ENCODE measurements at places on chromosomes 3 and 15.

DNA sequence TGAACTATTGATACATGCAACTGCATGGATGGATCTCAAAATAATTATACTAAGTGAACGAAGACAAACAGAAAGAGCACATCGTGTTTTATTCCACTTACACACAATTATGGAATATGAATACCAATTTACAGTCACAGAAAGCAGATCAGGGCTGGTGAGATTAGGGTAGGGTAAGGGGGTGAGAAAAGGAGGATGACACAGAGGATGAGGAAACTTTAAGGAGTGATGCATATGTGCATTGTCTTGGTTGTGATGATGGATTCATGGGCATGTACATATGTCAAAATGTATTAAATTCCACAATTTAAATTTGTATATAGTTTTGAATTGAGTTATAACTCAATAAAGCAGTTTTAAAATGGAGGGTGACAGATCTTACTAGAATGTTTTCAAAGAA, 548.9 kb downstream of the PYDC2 start:
- DNase-seq: no peak

DNA sequence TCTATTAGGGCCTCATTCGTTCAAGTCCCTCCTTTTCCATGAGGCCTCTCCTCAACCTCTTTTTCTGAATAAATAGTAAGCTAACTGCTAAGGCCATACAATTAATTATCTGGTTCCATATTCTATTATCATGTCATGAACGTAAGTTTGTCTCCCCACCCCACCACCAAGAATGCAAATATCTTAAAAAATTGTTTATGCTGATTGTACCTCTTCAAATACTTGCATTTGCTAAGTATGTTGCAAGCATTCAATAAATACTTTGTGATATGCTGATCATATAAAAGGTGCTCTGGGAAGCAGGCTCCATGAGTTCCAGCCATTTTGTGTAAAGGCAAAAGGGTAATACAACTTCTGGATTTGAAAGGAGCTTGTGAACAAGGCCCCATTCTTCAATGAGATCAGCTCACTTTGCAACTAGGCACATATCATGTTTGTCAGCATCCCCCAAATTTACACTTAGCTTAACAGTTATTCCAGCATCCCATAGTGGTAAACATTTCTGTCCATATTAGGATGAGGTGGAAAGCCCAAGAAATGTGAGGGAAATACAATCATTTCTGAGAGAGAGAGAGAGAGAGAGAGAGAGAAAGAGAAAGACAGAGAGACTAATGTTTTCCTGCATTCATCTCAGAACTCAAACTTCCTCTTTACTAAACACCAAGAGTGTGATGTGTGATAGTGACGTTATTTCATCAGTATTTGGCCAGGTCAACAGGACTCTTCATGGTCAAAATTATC, 33.2 kb downstream of the SLC12A8 start:
- no peak for DNase-seq

- DNase-seq: no peak
These were observed 68.1 kb downstream of the PPARG start for GRCh38 chr3:12356996-12357395.

GRCh38 chr3:23474580-23475357, 271.6 kb downstream of the UBE2E2 start:
- no peak for DNase-seq

DNA sequence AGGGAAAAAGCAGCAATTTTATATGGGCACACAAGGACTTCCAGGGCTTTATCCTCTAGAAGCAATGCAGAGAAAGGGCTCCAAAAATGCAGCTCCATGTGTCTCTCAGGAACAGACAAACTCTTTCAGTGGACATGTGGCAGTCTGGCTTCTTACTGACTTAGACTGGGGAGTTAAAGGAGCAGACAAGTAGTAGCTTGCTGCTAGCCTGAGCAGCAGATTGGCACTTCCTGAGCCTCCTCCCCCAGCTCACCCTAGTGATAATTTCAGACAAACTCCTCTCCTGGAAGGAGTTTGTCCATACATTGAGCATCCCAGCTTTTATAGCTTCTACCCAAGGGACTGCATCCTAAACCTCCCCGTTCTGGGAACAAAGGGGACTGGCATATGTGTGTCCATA, 101.7 kb upstream of the MANF start:
- no peak for DNase-seq

DNA sequence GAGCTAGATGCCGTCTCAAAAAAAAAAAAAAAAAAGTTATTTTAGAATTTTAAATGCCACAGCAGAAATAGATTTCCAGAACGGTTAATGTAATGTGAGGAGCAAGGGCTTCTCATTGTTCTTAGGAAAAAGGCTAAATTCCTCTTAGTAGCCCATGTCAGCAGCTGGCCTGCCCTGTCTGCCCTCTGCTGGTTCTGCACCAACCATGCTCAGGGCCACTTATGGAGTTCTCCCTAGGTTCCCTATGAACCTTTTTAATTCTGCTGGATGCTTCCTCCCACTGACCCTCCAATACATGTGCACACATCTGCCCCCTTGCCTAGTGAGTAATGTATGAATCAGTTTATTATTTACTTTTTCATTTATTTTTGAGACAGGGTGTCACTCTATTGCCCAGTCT, 32.2 kb upstream of the DPPA4 start:
- DNase-seq: no peak

DNA sequence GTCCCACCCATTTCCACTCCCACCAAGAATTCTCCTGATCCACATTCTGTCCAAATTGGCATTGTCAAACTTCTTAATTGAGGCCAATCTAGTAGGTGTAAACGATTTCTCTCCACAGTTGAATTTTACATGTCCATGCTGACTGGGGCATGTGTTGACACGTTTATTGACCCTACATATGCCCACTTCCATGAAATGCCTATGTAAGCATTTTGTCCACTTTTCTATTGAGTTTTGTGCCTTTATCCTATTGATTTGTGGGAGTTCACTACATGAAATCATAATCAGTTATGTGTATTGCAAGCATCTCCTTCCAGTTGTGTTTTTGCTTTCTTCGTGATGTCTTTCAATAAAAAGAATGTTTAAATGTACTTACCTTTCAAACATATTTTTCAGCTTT, 141.7 kb upstream of the NSMCE3 start:
- DNase-seq: no peak

DNA sequence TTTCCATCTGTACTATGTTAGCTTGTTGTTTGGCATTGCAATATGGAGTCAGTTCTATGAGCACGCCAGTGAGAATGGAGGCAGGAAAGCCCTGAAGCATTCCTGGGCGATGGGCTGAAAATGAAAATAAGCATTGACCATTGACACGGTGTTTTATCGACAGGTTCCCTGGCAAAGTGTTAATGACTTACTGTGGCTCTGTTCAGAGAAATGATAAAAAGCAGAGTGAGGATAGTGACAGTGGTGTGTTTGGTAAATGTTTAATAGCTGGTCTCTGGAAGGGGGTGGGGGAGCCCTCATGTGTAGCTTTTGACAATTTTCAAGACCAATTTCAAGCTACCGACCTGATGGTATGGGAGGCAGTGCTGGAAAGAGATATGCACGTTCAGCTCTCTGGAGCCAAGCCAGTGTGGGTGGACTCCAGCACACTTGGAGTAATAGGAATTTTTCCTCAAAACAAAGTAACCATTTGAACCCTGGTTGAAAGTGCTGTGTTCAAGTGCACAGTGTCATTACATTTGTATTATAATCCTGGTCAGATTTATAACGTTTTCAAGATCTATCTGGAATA, 341.7 kb upstream of the ROBO2 start:
- DNase-seq: no peak

DNA sequence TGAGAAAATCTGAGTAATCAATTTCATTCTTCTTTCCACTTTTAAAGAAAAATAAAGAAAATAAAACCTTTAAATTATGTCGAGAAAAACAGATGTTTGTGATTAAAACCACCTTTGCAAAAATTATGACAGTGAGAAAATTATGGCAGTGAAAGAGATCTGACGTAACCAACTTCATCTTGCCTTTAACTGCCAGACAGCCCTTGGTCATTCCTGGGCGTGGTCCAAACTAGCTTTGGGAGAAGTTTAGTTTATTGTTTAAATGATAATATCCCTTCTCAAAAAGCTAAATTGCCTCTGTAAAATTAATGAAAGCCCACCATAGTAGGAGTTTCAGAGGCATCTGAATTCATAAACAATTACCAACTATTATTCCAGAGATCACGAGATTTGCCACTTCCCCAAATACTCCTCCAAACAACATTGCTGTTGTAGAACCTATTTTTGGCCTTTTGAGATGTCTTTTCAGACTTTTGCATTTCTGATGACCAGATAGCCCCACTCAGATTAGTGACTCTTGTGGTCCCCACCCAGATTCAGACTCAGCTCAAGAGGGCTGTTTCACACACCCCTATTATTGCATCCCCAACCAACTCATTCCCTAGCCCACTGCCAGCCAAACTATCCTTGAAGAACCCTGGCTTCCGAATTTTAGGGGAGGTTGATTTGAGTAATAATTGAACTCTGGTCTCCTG, 664.4 kb upstream of the CBLB start:
- no peak for DNase-seq

DNA sequence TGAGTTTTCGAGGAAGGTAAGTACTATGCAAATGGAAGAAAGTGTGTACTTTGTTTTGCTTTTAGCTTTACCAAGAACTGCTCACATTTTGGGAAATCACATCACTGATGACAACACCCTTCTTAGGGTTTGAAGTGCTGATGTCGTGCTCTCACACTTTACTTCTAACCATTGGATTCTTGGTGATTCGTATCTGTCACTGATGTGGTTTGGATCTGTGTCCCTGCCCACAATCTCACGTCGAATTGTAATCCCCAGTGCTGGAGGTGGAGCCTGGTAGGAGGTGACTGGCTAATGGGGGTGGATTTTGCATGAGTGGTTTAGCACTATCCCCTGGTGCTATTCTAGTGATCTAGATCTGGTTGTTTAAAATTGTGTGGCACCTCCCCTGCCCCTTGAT, 75.4 kb upstream of the RGMA start:
- no peak for DNase-seq

GRCh38 chr3:122052968-122053367, 2.2 kb upstream of the CD86 start:
- no peak for DNase-seq

DNA sequence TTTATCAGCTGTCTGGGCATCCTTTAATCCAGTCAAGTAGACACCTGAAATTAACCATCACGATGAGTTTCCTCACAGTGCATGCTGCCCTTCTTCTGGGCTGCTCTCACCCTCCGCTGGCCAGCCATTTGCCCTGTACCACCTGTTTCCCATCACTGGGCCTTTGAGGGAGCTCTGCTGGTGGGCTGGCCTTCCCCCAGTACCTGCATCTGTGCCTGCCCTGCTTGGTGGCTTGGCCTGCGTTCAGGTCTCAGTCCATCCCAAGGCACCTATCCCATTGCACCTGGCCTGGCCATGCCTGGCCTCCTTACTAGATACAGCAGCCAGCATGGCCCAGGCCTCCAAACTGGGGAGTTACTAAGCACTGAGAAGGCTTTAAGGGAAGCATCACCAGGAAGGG, 413.2 kb downstream of the NTRK3 start:
- DNase-seq: no peak

GRCh38 chr15:85837011-85837433, 42.3 kb upstream of the KLHL25 start:
- DNase-seq: no peak

- DNase-seq: no peak
These were observed 68.5 kb downstream of the ITPR1 start for GRCh38 chr3:4561661-4562060.

GRCh38 chr3:136703429-136703828, 48.7 kb downstream of the STAG1 start:
- DNase-seq: no peak

- no peak for DNase-seq
These were observed 27.4 kb upstream of the CACNA2D3 start for GRCh38 chr3:54094926-54095325.

DNA sequence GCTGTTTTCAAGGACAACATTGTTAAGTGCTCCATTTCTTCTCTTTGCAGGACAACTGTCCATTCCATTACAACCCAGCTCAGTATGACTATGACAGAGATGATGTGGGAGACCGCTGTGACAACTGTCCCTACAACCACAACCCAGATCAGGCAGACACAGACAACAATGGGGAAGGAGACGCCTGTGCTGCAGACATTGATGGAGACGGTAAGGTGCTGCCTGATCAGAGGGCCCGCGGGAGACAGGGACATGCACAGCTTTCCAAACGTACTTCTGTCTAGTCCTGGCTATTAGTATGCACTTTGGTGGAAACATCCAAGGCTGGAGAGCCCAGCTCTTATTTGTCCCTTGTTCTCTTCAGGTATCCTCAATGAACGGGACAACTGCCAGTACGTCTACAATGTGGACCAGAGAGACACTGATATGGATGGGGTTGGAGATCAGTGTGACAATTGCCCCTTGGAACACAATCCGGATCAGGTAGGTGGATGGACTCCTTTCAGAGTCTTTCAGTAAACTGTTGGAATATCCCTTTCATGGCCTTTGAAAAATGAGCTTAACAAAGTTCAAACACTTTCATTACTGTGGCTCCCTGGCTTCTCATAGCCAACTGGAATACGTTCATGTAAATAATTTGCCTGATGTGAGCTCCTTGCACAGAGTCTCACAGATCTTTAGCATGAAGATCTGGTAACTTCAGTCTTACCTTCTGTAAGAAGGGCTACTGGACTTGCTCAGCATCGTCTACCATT, 10.4 kb downstream of the THBS1 start:
- DNase-seq: no peak

DNA sequence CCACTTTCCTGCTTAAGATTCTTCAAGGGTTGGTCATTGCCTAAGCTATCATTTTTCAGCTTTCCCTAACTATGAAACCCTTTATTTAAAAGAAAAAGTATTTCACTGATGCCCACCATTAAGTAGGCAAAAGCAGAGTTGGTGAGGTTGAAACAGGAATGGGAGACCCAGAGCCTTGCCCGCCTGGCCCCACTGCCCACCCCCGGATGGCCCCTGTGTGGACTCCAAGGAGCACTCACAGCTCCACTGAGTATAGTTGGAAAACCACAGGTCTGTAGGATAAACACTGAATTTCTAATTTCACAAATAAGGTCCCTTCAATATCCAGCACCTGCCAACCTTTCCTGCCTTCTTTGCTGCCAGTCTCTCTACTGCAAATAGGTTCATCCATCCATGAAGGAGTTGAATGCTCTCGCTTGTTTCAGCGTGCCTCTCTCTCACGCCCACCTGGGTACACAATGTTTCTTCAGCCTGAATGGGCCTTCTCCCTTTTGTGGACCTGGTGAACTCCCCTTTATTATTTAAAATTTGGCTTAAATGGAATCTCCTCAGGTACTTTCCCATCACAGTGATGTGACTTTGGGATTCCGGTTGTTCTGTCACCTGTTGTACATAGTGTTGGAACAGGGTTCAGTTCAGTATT, 8.7 kb upstream of the ACAP2 start:
- no peak for DNase-seq

GRCh38 chr3:194462936-194463335, 23.9 kb downstream of the ATP13A3 start:
- no peak for DNase-seq

All from activated T-cell treated with anti-CD3 and anti-CD28 coated beads for 24 hours (primary cell).